ENCODE measurements at places on chromosomes 11 and 22.

DNA sequence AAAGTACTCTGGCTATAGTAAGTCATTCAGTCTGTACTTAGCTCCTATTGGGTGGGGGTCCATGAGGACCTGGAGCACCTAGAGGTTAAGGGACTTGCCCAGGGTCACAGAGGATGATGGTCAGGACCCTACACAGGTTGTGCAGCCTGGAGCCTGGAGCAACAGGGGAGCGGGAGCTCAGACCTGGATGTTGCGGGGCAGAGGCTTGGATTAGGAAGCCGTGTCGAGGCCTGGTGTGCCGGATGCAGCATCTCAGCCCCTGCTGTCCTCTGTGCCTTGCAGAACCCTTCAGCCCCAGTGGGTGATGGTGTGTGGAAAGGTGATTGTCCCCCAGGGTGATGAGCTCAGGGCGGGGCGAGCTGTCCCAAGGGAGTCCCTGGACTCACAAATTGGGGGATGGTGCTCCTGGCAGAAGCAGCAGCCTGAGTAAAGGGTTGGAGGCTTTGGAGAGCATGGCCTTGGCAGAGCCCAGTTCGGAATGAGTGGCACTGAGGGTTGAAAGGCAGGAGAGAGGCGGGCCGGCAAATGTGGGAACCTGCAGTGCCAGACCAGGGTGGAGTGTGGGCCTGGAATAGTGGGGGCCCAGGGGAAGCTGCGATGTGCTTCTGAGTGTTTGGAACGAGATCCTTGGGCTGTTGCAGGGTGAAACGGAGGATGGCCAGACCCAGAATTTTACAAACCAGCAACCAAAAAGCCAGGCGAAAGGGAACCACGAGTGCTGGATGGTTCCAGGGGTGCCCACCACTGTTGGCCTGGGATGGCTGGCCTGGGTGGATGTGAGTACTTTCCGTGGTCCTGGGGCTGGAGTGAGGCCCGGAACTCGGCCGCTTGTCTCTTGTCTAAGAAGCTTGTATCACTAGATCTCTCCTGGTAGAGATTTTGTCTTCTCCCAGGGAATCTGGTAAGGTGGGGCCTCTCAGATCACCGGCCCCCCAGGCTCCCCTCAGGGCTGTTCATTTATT lies 2.9 kb downstream of the TPCN2 start:
- DNase-seq, result no peak

GRCh38 chr11:81388326-81388725 lies 1345.3 kb downstream of the FAM181B start:
- DNase-seq, result no peak

DNA sequence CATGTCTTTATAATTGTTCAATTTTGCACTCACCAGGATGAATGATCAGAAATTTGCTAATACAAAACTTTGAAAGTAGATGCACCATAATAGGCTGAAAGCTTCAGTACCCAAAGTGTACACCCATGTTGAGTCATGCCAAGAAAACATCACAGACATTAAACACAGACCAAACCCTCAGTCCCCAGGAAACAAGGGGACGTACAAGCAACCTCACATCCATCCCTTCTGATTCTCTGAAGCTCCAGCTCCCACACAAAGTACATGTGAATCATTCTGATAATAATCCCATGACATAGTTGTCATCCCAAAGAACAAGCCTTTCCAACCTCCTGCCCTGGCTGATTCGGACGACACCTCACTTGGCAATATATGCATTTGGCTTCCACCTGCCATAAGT lies 183.8 kb downstream of the SNX19 start:
- no peak for DNase-seq

- no peak for DNase-seq
Observed at GRCh38 chr11:47280099-47280498, 10.2 kb downstream of the MADD start.

GRCh38 chr11:57475671-57476046 lies 15.3 kb downstream of the RTN4RL2 start:
- DNase-seq, result no peak

- no peak for DNase-seq
Observed at GRCh38 chr11:61976420-61976800, 9.0 kb upstream of the FTH1 start.

- DNase-seq, result no peak
Observed at GRCh38 chr11:93604008-93604660, 57.3 kb upstream of the CEP295 start.

DNA sequence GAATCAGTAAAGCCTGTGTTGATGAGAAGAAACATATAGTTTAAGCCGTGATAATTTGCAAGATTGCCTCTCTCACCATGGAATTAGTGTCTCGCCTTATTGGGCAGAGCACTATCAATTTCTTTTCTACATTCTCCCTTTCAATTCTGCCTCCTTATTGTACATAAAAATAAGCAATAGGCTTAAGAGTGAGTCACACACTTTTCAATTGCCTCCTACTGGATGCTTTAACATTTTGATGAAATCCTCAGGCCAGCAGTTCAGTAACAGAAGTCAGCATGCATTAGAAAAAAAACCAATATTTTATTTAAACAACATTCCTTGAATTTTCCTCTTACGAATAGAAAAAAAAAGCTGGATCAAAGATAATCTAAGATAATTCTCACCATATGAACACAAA lies 33.8 kb upstream of the VWA5A start:
- DNase-seq, result no peak

- DNase-seq, result no peak
Observed at GRCh38 chr11:45647786-45648185, 17.6 kb downstream of the CHST1 start.

DNA sequence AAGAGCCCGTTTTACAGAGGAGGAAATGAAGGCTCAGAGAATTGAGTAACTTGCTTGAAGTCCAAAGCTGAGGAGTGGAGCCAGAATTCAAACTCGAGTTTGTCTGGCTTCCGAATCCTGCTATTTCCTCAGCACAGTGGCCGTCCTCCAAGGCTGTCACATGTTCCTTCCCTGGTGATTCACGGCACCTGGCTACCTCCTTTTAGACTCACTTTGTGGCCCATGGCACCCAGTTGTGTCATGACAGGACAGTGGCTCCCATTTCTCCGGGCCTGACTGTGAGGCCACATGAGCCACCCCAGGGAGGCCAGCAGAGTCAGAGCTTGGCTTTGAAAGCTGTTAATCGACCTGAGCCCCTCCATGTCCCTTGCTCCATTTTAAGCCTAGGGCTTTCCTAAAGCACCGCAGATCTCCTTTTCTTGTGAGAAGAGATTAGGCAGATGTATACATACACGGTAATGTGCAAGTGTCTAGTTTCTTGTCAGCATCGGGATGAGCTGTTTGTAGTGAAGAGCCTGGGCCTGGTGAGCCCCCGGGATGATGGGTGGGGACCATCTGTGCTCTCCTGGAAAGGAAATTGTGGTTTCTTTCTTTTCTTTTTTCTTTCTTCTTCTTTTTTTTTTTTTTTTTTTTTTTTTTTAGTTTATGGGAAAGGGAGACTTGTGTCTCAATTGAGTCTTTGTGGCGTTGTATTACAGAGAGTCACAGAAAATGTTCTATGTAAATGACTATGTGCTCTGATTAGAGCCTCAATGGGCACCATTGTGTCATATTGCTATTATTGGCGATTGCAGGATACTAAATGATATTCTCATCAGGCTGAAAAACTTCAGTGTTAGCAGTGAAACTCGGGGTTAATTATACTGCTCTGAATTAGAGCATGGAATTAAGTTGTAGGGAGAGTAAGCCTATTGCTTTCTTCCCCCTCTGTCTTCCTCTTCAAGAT lies 54.8 kb downstream of the PTPRJ start:
- DNase-seq, result no peak

- DNase-seq, result no peak
Observed at GRCh38 chr11:111605681-111606080, 3.4 kb downstream of the SIK2 start.

GRCh38 chr11:132200353-132200936 lies 830.0 kb downstream of the NTM start:
- DNase-seq, result no peak

- no peak for DNase-seq
Observed at GRCh38 chr22:27715106-27715505, 86.5 kb downstream of the MN1 start.

GRCh38 chr11:66604155-66604554 lies 11.2 kb downstream of the CCS start:
- DNase-seq, result no peak

DNA sequence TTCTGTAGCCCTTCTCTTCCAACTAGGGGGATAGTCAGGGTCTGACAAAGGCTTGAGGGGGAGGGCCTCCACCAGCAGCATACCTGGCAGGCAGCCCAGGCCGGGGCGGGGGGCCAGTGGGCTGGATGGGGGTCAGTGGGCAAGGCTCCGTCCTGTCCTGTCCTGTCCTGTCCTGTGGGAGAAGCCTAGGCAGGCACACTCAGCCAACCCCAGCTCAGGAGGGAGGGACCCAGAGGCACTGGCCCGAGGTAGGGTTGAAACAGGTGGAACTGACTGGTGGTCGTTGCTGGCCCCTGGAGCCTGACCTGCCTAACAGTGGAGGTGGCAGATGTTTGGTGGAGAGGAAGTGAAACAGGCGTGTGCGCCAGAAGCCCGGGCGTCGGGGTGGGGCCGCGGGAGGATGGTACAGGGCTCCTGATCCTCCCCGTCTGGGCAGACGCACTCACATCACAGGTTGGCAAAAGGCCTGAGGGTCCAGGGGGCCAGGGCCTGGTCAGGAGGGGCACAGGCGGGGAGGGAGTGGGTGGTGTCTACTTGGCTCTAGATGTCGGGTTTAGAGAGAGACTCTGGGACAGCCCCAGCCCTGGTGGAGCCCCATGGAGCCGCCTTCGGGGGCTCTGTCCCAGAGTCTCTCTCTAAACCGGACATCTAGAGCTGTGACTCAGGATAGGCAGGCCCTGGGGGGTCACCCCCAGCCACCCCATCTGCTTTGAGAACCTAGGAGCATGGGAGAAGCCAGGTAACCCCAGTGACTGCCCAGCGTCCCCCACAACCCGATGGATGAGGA lies 32.5 kb upstream of the GRAMD4 start:
- no peak for DNase-seq

DNA sequence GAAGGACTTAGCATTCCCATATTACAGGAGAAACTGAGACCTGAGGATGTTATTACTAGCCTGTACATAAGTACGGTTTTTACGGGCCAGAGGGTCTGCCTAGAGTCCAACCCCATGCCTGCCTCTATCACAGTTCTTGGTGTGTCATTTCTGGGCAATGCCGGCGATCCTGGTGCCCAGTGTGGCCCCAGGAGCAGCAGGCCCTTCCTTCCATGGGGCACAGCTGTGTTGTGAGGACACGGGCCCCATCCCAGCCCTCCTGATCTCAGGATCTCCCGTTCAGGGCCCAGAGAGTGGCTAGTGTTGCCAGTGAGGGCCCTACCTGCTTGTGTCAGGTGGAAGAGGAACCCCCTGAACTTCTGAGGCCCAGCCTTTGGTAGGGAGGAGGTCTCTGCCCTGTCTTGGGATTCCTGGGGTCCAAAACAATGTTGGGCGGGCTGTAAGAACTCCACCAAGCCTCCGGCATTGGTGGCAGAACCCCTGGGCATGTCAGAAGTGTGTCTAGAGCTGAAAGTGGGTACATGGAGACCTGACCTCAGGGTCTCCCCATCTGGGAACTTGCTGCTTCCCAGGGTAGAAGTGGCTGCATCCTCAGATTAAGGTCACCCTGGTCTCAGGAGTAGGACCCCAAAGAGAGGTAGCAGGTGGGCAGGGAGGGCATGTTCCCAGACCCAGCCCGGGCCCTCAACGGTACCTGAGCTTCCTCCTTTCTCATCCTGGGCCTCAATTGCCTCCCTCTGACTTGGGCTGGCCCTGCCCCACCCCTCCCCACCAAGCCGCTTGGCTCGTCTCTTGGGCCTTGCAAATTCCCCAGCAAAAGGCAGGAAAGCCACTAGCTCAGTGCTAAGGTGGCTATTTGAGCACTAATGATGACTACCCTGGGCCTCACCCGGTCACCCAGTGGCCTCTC lies 74.6 kb upstream of the KCNQ1OT1 start:
- no peak for DNase-seq

DNA sequence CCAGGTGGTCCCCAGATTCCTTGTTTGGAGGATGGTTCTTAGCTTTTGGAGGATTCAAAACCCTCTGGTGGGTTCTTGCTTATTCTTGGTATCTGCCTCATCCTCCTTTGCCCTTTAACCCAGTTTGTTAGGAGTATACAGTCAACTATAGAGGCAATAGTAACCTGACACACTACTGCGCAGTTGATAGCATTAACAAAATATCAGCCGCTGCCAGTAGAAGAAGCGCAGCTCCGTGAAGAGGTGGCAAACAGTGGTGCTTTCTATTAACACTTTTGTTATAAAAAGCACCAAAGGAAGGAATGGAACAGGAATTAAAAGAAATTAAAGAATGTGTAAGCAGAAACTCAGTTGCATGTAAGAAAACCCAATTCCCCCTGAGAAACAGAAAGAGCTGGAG lies 29.3 kb downstream of the SLC22A25 start:
- DNase-seq, result no peak
